ENCODE measurements at places on chromosomes 6 and 20.

DNA sequence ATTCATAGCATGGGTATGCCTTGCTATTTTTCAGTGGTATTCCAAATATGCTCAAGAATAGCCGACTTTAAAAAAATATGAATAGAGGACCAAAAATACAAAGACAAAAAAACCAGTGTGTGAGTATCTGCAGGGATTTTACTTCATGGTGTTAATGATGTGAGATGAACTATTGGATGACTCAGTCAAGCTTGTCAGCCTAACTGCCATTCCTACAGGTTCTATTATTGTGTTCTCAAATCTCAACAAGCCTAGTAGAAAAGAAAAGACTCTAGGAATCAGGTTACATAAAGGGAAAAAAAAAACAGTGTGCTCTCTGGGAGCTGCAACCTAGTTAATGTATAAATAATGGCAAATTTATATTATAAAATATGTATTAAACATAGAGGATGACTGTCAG, 588.4 kb upstream of the BTBD3 start:
- no peak for DNase-seq

- peak; percentile 35 for DNase-seq
These were observed 88.7 kb downstream of the THBS2 start for GRCh38 chr6:169164986-169165385.

GRCh38 chr20:35561671-35562070, 19.8 kb downstream of the ERGIC3 start:
- no peak for DNase-seq

DNA sequence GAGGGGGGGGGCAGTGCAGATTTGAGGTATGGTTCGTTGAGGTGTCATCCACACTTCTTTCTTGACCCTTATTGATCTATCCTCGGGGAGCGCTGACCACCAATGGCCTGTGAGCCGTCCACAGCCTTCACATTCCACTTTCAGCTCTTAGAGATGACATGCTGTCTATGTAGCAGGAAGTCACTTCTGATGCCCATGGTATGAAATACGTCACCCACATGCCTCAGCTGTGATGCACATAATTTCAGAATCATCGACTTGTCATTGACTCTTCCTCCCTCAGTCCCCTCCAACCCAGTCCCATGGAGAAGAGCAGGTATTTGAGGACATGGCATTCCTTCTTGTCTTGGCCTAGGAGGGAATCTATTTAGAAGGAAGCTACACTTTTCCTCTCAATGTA, 4.7 kb upstream of the ADGRF5 start:
- DNase-seq, result no peak

DNA sequence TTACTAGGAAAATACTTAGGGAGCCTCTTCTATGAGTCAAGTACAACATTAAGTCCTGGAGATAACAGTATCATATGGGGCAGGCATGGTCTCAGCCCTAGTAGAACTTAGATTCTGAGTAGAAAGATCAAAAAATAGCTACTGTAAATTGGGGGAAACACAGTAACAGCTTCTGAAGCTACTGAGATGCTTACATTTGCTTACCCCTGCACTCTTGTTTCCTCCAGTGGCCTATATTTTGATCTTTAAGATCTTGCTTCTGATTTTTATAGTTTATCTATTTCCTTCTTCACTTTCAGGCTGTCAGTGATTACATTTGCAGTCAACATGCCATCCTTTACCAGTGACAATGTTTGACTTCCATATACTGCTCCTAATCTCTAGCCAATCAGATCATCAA, 35.3 kb downstream of the HIVEP2 start:
- DNase-seq, result no peak

DNA sequence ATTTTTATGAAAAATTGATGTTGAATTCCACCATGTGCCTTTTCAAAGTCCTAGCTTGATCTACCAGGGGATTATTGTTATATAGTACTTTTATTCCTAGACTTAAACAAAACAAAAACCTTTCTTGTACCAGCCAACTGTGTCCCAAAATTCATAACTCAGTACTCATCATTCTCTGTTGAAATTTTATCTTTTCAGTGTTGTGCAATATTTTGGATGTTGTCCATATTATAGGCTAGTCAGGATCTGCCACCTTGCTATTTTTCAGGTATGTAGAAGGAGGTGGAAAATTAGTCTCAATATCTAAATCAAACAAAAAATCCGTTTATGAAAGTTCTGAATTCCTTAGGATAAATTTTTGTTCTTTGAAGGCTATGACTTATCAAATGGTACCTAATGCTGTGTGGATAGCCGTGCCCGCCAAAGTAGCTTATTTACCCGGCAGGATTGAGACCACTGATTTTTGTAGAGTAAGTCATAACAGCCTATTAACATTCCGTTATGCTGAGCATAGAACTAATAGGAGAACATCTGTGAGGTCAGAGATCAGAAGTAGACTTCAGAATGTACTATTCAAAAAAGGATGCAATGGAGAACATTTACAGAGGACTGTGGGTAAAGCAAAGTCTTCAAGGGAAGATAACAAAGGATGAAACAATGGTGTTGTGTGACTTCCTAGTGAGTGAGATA, 304.7 kb downstream of the SOX4 start:
- DNase-seq, result no peak

GRCh38 chr20:47280668-47281067, 75.8 kb downstream of the ZMYND8 start:
- DNase-seq, result no peak

DNA sequence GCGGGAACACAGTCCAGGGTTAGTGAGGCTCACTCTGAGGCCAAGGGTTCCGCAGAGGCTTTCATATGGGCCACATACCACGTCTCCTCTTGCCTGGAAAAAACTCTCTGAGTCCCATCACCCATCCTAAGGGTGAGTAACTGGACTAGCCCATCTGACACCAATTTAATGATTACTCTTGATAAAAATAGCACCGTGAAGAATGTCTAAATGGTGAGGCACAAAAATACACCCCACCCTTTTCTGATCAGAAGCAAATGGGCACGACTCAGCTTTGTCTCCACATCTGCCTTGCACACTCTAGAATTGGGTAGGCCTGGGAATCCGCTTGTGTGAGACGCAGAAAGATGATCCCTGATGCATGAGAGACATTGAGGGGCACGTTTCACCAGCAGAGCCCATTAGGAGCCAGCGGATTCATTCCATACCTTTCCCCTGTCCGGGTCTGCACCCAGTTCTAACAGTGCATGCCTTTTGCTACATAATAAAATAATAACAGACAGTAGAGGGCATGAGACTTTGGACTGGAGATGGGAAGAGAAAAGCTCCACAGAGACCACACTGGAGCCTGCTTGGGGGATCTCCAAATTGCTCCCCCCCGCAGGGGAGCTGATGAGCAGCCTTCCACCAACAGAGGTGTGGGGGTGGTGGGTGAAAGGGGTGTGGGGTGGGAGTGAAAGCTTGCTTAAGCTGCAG, 110.0 kb upstream of the KCNK16 start:
- DNase-seq, result peak; percentile 24

DNA sequence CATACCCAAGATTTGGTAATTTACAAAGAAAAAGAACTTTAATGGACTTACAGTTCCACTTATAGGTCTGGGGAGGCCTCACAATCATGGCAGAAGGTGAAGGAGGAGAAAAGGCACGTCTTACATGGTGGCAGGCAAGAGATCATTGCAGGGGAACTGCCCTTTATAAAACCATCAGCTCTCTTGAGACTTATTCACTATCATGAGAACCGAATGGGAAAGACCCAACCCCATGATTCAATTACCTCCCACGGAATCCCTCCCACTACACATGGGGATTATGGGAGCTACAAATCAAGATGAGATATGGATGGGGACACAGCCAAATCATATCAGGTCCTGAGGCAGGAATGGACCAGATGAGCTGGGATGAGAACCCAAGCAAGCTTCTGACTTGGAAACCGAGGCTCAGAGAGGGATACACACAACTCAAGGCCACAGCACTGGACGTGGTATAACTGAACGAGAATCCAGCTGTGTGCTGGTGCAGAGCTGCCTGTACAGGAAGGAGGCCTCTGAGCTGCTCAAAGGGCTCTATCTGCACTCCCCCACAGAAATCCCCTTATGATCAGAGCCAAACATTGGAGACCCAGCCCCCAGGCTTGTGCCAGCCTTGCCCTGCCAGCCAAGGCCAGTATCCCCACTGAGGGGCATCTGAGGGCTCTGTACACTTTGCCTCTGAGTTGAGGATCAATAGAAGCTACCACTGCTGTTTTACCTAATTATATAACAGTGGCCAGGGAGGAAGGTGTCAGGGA, 137.8 kb downstream of the CEBPB start:
- DNase-seq, result no peak

- no peak for DNase-seq
These were observed 113.1 kb downstream of the TIAM2 start for GRCh38 chr6:155108070-155108820.

- no peak for DNase-seq
These were observed 29.2 kb downstream of the OSBPL2 start for GRCh38 chr20:62267543-62267942.

GRCh38 chr6:156977527-156978291, 200.5 kb downstream of the ARID1B start:
- DNase-seq, result no peak

DNA sequence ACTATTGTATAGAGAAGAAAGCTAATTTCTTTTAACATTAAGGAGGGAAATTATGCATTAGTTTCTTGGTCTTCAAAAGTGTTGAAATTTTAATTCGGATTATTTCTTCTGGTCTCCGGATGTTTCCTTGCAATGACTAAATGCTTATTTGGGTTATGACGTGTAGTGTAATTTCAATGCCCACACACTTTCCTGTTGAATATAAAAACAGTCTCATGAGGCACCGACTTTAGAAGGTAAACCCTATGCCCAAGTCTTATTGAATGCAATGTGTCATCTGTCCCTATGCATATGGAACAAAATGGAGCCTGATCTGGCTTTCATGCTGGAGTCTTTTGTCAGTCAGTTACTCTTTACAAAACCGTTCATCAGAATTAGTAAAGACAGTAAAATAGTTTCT, 17.7 kb downstream of the GJA1 start:
- no peak for DNase-seq

DNA sequence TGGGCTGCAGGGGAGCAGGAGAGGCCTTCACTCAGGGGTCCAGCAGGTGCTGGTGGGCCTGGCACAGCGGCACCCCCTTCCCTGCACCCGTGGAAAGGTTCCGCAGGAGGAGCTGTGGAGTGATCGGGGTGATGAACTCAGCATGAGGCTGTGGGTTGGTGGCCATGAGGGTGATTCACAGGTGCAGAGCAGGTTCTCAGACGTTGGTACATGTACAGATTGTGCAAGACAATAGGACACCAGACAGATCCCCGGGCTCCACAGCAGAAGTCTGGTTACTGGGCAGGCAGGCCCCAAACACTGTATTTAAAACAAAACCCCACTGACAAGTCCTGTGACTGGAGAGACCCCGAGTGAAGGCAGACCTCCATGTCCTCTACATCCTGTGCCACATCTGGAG, 151.6 kb upstream of the CDH4 start:
- DNase-seq, result no peak

GRCh38 chr6:145763742-145764141, 28.4 kb upstream of the EPM2A start:
- no peak for DNase-seq

DNA sequence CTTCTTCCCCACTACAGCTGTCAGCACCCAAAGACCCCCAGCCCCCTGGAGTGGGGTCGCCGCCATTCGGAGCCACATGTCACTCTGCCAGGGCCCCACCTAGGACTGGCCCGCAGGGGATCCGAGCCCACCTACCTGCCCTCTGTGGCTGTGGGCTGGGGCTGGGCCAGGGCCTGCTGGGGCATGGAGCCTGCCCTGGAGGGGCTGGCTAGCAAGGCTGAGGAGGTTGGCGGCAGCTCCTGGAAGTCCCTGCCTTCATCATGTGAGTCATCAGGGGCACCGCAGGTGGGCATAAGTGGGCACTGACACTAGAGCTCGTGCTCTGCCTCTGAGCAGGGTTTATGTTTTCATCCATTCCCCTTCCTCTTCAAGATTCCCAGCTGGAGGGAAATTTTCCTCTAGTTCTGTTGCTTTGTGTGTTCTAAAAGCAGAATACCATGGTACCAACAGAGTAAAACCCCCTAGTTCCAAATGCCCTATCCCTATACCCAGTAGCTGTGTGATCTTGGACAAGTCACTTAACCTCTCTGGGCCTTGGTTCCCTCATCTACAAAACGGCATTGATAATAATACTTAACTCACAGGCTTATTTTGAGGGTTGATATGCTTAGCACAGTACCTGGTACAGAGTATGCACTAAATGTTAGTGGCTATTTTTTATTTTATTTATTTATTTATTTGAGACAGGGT, 8.7 kb upstream of the FANCE start:
- no peak for DNase-seq

DNA sequence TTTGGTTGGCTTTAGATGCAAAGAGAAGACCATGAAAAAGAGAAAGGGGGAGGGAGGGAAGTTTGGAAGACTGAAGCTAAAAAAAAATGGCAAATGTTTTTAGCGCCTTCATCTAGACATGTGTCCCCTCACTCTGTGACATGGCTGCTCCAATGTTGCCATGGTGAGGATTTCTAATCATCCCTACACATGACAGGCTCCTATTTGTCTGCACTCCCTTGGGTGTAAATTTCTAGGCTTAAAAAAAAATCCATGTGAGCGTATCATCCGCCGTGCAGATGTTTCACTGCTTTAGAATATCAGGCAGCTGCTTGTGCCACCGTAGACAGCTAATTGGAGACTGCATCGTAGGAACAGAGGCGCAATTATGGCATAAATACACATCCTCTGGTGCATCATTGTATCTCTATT, 761.1 kb upstream of the MMS22L start:
- DNase-seq, result no peak

GRCh38 chr6:157198425-157199279, 124.7 kb downstream of the TMEM242 start:
- DNase-seq, result no peak

DNA sequence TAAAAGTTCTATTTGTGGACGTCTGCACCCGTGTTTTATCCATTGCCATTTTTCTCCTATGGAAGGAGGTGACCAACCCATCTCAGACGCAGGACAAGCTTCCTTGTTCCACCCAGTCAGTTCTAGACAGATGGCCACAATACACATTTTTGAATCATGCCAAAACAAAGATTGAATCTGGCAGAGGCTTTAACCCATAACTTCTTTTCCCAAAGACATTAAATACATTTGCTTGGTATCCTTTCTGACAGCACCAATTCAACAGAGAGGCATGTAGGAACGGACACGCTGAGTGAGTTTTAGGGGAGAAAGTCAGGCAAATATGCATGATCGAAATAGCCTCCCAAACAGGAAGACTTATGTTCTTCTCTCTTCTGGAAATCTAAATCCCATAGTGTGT, 552.7 kb upstream of the AGPAT4 start:
- DNase-seq, result no peak

DNA sequence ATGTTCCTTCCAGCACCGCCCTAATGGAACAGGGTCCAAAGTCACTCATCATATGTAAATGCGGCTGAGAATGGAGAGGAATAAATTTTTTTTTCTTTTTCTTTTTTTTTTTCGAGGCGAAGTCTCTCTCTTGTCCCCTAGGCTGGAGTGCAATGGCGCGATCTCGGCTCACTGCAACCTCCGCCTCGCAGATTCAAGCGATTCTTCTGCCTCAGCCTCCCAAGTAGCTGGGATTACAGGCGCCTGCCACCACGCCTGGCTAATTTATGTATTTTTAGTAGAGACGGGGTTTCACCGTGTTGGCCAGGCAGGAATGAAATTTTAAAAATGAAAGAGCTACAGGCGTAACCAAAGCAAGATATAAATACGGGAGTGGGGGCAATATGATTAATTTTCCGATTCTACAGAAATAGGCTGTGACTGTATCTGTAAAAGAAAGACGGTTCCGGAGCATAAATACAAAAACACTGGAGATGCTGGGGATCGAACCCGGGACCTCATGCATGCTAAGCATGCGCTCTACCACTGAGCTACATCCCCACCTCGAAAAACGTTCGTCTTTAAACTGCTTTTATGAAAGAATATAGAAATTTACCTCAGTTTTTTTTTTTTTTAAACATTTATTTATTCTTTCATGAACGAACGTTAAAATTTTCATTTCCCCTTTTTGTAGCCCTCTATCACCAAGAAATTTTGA, 132.2 kb downstream of the GPX5 start:
- peak; percentile 79 for DNase-seq

Data from adipocyte (in vitro differentiated cells).